Left kidney (tissue), 8 donors: ENCODE measurements at places on chromosomes 4 and X. TPM values are rescaled to one million over a fixed set of nuclear protein-coding genes. Genes with fewer than 3 reads are reported as not detected.

- no peak for DNase-seq
These were observed 22.9 kb upstream of the FRMPD4 start for GRCh38 chrX:12115377-12115776.

Gene BEND2
- polyA plus RNA-seq, result 0.10 TPM

DNA sequence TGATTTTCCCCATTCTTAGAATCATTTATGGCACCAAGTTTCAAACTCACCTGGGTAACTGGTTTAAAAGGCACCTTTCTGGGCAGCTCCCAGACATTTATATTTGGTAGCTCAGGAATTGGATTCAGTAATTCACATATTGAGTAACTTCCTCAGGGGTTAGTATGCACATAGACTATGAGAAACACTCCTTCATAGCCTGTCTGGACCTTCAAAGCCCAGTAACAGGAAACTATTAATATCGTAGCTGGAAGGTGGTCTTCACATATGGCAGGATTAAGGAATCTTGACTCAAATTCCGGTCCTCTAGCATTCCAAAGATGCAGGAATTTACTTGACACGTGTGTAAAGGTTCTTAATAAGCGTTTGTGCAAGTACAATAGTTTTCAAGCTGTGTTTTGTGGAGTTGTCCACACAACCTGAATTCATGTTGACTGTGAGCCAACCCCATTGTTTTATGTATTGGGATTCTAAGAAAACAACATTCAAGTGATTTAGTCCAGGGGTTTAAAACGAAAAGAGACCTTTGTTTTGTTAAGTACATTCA lies 78.4 kb downstream of the PLS3 start:
- no peak for DNase-seq

GRCh38 chrX:1076871-1077651 lies 135.4 kb downstream of the CRLF2 start:
- DNase-seq, result no peak

GRCh38 chrX:65596270-65597034 lies 61.9 kb upstream of the LAS1L start:
- DNase-seq, result no peak

DNA sequence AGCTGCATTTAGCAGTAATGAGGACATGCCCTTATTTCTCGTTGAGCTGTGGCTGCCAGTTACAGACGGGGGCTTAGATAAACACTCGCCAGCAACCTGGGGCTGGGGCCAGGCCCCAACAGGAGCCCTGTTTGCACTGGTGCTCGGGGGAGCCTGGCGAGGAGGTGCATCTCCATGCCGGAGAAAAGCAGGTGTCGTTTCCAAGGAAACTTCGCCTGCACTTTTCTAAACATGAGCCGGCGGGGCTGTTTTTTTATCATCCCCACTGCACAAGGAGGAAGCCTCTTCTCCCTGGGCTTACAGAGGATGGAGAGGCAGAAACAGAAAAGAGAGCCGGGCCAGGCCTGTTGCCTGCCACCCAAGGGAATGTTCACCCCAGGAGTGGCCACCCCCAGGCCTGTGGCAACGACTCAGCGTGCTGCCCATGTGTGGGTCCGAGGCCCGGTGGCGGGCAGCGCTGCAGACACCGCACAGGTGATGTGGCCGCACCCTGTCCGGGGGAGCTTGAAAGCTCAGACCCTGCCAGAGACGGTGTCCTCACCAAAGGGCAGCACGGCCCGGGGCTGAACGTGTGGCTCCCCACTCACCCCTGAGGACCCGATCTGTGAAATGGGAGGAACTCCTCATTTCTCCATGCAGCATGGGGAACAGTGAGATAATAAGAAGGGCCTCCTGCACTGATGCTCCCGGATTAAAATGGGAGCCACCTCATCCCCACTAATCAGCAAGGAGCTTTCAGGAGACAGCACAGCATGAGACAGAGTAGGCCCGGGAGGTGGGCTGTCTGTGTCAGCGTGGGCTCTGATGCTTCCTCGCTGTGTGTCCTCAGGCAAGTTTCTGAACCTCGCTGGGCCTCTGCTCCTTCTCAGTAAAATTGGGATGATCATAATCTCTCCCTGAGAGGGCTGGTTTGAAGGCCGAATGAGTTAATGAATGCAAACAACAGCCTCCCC lies 33.8 kb upstream of the ADRA2C start:
- no peak for DNase-seq
